ENCODE measurements at places on chromosomes 12 and 14.

DNA sequence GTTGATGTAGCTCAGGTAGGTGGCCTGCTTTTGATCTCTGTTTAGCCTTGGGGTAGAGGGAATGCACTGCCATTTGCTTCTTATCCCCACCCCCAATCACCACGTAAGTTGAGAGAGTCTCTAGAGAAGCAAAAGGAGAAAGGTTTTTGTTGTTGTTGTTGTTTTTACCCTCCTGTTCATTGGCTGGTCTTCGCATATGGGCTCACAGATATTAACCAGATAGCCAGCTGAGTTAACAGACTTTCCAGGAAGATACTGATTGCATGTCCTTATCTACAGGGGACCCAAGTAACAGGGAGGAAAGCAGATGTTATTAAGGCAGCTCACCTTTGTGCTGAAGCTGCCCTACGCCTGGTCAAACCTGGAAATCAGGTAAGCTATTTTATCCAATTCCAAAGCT lies 2.9 kb downstream of the PA2G4 start:
- no peak for DNase-seq

- DNase-seq: no peak
Measured at GRCh38 chr12:71665090-71665463, 976 bp downstream of the THAP2 start.

DNA sequence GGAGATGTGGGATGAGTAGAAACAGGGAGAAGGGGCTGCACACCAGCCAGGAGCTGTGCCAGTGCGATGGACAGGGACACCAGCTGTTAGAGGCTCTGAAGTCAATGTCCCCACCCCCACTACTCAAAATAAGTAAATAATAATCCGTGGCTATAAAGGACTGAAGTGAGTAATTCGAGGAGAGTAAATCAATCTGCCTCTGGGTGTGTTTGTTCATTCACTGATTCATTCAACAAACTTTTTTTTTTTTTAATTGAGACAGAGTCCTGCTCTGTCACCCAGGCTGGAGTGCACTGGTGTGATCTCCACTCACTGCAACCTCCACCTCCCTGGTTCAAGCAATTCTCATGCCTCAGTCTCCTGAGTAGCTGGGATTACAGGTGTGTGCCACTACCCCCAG lies 363.6 kb downstream of the TMEM132D start:
- DNase-seq: no peak

GRCh38 chr14:89899917-89900663 lies 54.4 kb downstream of the EFCAB11 start:
- DNase-seq: no peak

DNA sequence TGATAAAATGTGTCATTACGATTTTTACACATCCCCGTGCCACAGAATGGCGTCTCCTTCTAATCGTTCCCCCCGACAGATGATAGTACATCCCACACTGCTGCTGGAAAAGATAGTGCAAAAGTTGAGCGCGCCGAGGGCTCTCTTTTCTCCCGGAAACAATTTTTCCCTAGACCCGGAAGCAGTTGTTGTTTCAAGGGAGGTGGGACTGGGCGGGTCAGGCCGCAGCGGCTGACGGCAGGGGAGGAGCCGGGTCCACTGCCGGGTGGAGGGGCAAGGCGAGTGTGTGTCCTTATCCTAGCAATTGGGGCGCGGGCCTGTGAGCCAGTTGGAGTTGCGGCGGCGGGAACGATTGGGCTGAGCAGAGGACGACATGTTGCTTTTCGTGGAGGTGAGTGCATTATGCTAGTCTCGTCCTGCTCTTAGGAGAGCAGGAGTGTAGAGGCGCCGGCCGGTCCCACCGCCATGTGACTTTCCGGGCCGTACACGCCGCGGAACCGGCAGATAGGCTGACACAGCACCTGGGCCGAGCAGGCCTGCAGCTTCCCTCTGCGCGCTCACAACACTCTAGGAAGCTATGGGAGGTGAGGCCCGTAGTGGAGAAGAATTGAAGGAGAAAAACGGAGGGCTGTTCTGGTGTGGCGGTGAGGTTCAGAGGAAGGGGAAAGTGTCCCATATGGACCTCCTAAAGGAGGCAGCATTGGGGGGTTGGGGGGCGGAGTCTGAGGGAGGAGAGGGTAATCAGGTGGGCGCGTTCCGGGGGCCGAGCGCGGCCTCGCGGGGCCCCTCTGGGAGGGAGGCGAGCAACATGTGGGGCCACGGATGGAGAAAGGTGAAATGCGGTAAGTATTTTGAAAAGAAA lies at the start of gene LARP4:
LARP4 (plus strand) TSS at position 248 of the 862 bp plus-strand sequence; CDS start at position 374, 126 bp downstream.
- DNase-seq: peak; percentile 66

GRCh38 chr12:124913474-124914391 lies 717 bp downstream of the UBC start:
- DNase-seq: peak; percentile 81

- no peak for DNase-seq
Measured at GRCh38 chr12:26471560-26471959, 276.2 kb downstream of the SSPN start.

- no peak for DNase-seq
Measured at GRCh38 chr12:4943938-4944284, 34.2 kb downstream of the KCNA1 start.

All from stimulated activated CD4-positive, alpha-beta T cell treated with anti-CD3 and anti-CD28 coated beads, Interleukin-1b, Interleukin-23, amount 100 ng/mL, for 1 hour (primary cell).